Spleen (tissue), 13 donors: ENCODE measurements at places on chromosomes 7 and 10.

DNA sequence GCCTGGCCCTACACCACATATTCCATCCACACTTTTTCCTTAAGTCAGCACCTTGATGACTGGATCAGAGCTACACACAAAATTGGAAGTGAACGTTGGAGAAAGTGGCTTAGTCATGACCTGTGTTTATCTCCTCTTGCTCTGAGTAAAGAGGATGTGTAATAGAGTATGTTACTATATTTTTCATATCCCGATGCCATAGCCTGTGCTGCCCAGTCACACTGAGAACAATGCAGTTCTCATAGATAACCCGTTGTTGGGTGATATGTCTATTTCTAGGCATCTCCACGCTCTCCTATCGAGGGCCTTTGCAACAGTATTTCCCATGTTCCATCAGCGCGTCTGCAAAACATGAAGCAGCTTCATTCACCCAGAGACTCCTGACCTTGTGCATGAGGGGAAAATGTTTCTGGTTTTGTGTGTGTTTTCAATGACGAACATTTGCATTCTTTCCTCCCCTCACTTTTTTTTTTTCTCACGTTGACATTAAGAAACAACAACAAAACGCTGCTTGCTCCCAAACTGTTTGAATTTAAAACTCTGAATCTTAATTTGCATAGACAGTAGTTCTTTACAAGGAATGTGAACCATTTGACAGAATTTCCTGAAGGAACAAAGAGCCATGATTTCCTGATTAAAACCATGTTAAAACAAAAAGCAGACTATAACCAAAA, 43.4 kb downstream of the GRK5 start:
- DNase-seq, result peak; percentile 17

DNA sequence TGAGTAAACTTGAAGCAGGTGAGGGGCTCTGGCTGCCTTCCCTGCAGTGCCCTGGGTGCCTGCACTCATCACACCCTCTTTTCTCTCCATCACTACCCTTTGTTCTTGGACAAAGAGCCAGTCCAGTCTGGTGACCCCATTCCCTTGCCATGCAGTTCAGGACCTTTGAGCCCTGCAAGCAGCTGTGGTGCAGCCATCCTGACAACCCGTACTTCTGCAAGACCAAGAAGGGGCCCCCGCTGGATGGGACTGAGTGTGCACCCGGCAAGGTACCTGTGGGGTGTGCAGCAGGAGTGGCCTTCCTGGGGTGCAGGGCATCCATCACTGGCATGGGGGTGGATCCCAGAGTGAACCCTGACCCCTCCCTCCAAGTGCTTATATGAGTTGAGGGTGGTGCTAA, 48.7 kb downstream of the TBATA start:
- DNase-seq, result no peak

DNA sequence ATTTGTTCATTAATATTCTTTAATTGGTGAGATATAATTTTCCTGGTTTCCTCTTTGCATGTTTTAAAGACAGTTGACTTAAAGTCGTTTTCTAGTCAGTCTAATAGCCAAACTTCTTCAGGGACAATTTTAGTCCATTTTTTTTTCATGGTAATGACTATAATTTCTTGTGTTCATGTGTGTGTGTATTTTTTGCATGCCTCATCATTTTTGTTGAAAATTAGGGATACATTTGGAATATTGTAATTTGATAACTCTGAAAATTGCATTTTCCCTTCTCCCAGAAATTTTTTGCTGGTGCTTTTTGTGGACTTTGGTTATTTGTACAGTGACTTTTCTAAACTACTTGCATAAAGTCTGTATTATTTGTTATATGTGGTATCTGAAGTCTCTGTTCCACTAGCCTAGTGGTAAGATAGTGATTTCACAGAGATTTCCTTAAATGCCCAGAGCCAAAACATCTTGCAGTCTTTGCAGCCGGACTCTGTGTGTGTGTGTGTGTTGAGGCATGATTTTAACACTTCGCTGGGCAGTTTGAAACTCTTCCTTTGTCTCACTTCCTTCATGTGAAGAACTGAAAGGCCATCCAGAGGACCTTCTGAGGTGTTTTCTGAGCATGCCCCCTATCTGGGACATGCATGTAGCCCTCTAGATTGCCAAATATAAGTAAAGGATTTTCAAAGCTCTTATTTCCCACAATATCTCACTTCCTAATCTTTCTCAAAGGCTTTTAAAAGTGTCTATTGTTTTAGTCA, 40.9 kb upstream of the ZNF365 start:
- DNase-seq, result no peak

DNA sequence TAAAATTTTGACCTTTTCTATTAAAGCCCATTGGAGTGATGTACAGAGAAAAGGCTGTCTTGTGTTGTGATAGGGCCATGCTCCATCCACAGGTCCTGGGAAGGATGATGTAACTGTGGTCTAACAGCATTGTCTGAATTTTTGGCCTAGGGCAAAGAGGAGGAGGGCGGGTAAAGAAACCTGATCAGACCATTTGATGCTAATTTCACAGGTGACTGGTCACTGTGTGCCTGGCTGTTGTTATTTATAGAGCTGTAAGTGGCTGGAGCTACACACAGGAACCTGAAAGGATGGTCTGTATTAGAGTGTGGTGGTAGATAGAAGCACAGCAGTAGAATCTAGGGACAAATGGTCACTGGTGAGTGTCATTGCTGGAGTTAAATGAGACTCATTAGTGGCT, 182.1 kb downstream of the AUTS2 start:
- DNase-seq, result no peak

GRCh38 chr10:16195178-16195769, 241.5 kb upstream of the PTER start:
- no peak for DNase-seq

- DNase-seq, result no peak
These were observed 12.0 kb downstream of the SHH start for GRCh38 chr7:155800301-155800700.

GRCh38 chr10:93481637-93482144, 443 bp downstream of the MYOF start:
- no peak for DNase-seq

- DNase-seq, result no peak
These were observed 170.3 kb upstream of the FAM171A1 start for GRCh38 chr10:15541376-15541775.

- DNase-seq, result no peak
These were observed 3.4 kb downstream of the ZNF789 start for GRCh38 chr7:99476107-99476506.

DNA sequence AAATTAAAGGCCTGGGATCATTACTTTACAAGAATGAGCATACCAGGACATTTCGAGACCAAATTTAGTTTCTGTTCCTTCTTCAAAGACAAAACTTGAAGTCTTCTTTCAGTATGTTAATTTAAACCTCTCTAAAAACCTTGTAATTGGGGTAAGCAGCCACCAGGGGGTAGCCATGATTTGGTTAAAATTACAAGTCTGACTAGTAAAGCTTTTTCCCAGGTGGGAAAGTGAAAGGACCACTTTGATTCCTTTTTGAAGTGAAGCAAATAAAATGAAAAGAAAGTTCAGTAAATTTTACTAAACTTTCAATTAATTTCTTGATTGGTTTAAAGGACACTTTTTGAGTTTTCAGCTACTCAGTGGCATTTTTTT, 294.3 kb downstream of the BBS9 start:
- no peak for DNase-seq

DNA sequence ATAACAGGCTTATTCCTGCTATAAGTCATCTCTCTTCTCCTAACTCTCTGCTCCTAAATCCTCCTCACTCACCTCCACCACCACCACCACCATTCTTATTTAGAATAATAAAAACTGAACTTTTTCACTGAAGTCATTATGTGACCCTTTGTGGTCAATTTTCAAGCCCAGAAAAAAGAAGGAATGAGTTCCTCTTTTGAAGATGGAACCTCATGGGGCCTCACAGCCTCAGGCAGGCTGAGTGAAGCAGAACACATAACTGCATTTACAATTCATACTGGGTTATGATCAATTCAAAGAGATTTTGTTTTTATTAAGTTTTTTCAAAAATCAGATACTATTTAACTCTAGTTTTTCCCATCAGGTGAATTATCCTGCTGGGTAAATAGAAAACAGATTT, 29.8 kb downstream of the PNLIPRP3 start:
- DNase-seq, result no peak

DNA sequence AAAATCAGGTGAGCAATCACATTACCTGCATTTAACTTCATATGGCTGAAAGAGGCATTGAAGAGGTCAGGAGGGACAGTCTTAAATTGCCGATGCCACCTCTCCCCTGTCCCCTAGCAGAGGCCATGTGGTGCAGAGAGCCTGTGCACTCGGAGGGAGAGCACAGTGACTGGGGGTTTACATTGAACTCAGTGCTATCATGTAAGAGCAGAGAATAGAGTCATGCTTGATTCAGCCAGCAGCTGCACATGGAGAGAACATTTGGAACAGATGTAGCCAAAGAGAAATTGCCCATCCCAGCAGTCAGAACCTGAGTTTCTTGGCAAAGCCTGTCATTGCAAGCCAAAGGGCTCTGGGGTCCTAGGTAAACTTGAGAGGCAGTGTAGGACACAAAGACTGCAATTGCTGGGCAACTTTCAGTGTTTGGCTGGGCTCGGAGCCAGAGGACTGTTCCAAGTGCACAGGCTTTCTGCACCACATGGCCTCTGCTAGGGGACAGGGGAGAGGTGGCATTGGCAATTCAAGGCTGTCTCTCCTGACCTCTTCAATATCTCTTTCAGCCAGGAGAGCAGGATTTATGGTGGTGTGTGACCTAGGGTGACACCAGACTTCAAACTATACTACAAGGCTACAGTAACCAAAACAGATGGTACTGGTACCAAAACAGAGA, 267.1 kb downstream of the REEP3 start:
- DNase-seq, result no peak

GRCh38 chr10:23194966-23195845, 3.1 kb downstream of the PTF1A start:
- DNase-seq, result no peak

GRCh38 chr10:24496906-24497305, 226.8 kb downstream of the ARHGAP21 start:
- no peak for DNase-seq

DNA sequence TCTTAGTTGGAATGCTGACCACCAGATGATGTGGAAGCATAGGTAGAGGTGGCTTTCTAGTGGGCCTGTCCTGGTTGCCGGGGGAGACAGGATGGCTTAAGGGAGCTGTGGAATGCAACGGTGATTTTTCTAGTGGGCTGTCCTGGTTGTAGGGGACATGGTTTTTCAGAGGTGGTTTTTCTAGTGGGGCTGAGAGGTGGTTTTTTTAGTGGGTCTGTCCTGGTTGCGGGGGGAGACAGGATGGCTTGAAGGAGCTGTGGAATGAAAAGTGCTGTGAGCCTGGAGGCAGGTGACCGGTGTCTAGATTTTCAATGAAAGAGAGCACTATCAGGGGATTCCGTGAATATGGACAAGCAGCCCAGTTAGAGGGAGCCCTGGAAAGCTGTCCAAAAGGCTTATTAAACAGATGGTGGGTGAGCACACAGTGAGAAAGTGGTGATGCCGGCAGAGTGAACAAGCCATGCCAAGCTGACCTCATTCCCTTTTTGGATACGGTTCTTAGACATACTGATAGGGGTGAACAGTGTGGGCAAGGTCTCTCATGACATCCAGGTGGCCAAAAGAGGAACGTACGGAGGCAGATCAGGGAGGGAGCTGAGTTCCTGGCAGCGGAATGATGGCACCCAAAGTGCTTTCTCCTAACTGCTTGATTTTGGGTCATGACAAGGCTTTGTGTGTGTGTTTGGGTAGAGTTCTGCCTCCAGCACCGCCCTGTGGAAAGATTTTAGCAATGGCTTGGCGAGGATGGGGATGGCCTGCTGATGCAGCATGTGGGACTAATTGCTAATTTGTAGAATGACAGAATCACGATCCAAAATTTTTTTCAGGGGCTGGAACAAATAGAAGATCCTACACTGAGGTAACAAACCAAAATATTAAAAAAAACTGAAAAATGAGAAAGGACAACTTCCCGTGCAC, 126.6 kb downstream of the TMEM178B start:
- DNase-seq, result no peak
